ENCODE measurements at places on chromosomes 4 and X. TPM values are rescaled to one million over a fixed set of nuclear protein-coding genes. Genes with fewer than 3 reads are reported as not detected.

Gene MXRA5
- 0.32 TPM for polyA plus RNA-seq

Gene TBC1D8B
- polyA plus RNA-seq: 3.9 TPM

Gene PAGE5
- 0.65 TPM for polyA plus RNA-seq

Gene SLC35A2
- 13.3 TPM for polyA plus RNA-seq

Gene SERPINA7
- polyA plus RNA-seq: 172 TPM

Gene COL4A5
- polyA plus RNA-seq: 1.0 TPM

Gene MAB21L2
- polyA plus RNA-seq: 0.85 TPM

Gene FATE1
- polyA plus RNA-seq: not detected

Gene ETDC
- not detected for polyA plus RNA-seq

Gene AKAP4
- polyA plus RNA-seq: not detected

Gene ETDA
- not detected for polyA plus RNA-seq

Gene CXorf65
- polyA plus RNA-seq: not detected

Gene CT83
- not detected for polyA plus RNA-seq

Gene SPACA5
- not detected for polyA plus RNA-seq

Gene TLR1
- polyA plus RNA-seq: 3.3 TPM
